ENCODE measurements at places on chromosomes 7 and 10.

DNA sequence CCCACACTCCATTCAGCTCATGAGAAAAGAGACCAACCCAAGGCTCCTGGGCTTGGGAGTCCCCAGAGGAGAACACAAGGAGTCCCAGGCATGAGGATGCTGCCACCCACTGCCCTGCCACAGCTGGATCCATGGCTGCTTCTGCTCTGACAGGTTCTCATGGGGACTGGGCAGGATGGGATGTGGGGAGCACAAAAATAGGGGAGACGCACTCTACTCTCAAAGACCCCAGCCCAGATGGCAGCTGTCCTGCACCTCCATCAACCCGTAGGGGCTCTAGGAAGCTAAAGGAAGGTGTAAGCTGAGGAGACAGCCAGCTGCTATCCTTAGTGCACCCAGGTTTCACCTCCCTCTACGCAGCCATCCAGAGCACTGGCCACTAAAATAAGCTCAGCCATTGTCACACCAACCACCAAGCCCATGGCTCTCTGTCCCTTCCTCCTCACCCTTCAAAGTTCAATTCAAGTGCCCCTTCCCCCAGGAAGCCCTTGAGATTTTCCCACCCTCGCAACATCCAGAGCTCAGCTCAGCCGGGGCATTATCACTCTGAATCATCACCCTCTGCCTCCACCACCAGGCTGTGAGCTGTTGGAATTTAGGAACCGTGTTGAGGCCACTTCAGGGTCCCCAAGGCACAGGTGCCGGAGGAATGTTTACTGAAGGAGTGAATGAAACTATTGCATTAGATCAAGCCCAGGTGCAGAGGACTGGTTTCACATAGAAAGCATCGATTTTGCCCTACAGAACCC is 142.1 kb downstream of the GRID1 start:
- no peak for DNase-seq

DNA sequence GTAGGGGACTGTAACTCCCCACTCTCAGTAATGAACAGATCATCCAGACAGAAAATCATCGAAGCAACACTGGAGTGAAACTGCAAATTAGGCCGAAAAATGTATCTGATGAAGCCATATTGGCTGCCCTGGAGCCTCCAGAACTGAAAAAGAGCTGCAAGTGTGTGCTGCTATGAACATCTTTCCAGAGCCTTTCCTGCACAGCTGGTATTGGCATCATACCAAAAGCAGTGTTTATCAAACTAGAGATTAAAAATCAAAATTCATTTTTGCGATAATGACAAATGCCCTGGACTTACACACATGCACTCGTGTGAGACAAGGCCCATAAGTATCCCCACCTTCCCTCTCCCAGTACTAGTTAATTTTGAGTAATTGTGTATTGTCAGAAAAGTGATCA is 6.8 kb upstream of the CLDN12 start:
- no peak for DNase-seq

- DNase-seq = no peak
These were observed 5.8 kb upstream of the AGMO start for GRCh38 chr7:15567652-15568051.

GRCh38 chr10:117431160-117431559 is 55.9 kb upstream of the PDZD8 start:
- no peak for DNase-seq

GRCh38 chr10:130834170-130834569 is 477.4 kb downstream of the TCERG1L start:
- DNase-seq = no peak

DNA sequence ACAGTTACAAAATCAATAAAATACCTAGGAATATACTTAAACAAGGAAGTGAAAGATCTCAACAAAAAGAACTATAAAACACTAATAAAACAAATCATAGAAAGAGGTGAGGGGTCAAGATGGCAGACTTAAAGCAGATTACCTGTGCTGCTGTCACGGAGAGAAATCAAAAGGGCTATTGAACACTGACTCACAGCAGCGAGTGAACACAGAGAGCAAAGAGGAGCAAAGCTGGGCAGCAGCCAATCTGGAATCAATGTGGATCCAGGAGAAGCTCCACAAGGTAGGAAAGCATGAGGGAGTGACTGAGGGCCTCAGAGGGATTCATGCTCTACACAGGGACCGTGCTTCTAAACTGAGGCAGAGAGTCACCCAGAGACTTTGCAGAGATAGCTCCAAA is 562.0 kb upstream of the SEMA3D start:
- no peak for DNase-seq

DNA sequence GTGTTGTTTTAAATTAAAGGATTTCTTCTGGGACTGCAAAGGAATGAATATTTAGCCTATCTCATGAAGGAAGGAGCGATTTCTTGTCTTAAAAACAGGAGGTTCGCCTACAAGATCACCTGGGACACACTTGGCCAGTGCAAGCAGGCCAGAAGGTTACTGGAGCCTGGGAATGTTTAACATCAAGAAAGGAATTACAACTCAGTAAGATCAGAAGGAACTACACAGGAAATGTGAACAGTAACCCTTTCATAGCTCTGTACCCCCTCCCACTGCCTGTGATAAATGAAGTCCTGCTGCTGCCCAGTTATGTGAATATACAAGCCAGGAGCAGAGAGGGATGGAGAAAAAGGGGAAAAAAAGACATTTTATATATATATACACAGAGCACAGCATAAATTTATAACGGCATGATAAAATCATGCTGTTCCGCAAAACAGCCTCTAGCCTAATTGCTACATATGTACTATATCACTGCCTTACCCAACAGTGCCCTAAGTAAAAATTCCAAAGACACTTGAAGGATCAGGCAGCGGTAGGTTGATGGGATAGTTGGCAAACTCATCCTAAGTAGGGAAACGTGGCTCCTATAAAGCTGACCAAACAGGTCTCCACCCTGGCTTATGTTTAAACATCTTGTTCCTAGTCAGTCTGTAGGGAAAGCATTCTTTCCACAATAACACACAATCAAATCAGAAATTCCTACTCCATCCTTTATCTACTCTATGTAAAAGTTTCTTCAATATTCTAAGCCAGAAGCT is 63.8 kb downstream of the ZNF438 start:
- no peak for DNase-seq

DNA sequence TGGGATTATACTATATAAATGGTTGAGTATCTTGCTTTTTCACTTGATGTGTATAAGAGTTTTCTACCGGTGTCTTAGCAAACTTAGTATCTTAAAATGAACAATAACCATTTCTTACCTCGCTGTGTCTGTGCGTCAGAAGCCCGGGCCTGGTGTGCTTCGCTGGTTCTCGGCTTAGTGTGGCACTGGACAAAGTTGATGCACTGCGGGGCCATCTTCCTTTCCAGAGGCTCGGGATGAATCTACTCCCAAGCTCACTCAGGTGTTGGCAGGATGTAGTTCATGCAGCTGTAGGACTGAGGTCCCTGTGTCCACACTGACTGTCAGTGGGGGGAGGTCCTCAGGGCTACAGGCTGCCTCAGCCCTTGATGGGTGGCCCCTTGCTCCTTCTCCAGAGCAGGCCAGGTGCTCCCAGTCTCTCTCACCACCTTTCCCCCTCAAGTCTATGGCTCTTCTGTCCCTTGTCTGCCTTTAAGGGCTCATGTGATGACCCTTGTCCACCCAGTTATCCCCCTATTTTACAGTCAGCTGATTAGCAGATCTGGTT is 227.8 kb downstream of the GLRX3 start:
- no peak for DNase-seq

DNA sequence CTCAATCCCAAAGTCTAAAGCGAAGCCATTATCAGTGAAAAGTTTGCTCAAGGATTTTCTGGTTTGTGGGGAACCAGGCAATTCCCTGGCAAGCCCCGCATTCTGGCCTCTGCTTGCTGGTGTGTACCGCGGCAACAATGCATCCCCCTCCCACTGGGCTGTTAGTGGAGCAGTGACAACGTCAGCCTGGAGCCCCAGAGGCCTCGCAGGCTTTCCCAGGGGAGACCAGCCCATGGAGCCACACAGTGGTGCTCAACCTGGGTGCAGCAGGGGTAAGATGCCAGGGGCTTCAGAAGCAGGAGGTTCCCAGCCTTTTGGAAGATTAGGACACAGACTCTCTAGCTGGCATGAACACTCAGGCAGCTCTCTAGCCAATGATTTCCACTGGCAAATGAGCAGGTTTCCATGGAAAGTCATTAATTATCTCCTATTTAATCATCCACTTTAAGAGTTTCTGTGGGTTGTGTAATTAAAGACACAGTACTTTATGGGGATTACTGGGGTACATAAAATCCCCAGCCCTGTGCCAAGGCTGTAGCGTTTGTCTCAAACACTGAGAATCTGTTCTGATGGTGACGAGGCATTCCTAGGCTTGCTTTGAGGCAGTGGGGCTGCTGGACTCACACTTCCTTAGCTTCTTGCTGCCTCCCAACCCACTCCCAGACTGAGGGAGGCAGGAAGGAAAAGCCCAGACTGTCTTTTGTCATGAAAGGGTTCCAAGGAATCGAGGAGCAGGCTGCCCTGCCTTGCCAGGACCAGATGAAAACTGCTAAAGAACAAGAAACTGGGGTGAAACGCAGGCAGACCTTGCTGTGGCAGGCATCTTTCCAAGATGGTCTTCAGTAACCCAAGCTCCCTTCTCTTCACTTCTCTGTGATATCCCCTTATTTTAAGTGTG is 411.9 kb upstream of the SHH start:
- DNase-seq = no peak

- no peak for DNase-seq
These were observed 19.4 kb upstream of the CABCOCO1 start for GRCh38 chr10:61643316-61643751.

DNA sequence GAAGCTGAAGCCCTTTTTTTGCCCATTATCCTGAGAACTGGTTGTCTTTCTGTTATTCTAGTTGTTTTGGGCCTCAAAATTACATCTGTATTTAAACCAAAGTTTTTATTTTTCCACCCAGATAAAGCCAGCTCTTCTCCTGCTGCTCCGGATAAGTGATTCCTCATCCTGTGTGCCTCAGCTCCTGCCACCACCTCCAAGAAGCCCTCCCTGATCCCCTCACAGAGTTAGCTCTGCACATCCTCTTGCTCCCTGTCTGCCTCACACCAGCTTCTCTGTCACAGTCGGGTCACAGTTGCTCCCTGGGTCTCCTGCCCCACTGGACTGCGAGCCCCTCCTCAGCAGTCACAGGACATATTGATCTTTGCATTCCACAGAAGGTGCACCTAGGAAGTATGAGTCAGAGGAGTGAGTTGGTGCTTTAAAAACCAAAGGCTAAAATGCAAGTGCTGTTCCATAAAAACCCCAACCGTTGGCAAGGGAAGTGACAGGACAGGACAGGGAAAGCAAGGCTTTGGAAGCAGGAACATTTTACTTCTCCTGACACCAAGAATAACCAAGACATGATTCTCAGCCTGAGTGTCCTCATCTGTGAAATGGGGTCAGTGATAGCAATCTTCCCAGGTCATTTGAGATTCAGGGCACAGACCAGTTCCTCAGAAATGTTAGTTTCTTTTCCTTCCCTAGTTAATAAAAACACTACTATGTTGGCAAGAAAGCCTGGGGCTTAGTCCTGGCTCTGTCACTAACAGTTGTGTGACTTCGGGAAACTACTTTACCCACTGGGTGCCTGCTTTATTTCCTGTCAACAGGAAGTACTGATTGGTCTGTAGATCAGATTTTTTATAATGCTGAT is 36.5 kb upstream of the EEPD1 start:
- no peak for DNase-seq

GRCh38 chr10:46226232-46226631 is 60.6 kb upstream of the ANTXRL start:
- no peak for DNase-seq

- peak; percentile 44 for DNase-seq
These were observed 515 bp downstream of the FASTK start for GRCh38 chr7:151080067-151080521.

GRCh38 chr7:158123214-158123613 is 464.4 kb downstream of the PTPRN2 start:
- no peak for DNase-seq

DNA sequence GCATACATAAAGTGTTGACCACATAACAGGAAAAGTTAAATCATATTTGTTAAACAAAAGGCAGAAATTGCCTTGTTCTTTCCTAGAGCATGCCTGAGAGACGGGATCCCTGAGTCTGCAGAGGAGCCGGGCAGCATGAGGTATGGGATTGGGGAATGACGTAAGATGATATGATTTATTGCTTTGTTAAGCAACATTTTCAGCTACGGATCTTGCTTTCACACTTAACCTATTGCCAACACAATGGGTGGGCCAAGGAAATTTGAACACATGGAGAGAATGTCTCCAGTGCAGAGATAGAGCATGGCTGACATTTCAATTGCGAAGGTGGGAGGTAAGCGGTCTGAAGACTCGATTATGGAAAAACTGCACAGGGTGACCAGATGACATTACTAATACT is 76.7 kb downstream of the EMX2 start:
- no peak for DNase-seq

- no peak for DNase-seq
These were observed 33.5 kb upstream of the SFRP5 start for GRCh38 chr10:97805096-97805884.

GRCh38 chr7:85262891-85263290 is 76.0 kb upstream of the SEMA3D start:
- DNase-seq = no peak

DNA sequence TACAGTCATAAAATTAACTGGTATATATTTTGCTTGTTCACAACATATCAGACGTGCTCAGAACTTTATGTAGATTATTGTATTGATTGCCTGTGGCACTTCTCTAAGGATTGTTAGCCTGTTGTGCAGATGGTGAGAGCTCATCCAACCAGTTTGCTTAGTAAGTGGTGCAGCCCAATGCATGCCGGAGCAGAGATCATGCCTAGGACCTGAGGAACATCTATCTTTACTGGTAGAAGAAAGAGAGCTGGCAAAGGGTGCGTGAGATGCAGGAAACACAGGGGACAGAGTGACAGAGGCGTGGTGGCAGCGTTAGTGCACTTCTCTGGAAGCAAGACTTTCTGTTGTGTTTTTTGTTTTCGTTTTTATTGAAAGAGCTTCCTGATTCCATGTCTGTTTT is 35.9 kb downstream of the CCM2 start:
- DNase-seq = no peak

DNA sequence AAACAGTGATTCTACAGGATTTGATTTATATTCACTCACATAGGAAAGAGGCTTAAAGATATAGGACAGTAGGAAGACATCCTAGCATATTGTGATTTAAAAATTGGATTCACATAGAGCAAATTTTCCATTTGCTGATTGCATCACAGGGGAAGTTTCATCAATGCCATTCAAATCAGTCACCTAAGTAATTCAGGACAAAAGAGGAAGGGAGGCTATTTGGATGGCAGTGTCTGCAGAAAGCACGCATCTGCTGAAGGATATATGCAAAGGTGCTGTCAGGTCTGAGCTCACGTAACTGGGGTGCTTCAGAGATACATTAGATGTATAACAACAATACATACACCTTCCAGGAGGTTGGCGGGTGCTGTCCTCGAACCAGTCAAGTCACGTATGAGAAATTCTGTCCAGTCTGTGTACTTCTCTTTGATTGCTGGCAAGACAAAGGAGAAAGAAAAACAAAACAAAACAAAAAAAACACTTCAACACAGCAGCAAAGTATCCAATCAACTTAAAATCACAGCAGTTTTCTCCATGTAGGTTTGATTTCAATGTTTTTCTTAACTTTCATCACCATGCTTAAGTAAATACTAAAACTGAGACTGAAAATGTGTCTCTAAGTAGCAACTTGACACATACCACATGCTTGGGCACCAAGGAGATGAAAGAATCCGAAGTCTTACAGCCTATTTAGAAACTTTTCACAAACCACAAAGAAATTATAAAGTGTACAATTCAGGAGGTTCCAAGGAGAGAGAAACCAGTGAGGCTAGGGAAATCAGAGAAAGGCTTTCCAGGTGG is 125.1 kb downstream of the SFMBT2 start:
- no peak for DNase-seq

Measured in hypothalamus (tissue), 51 donors.